EH (cell line): ENCODE measurements at places on chromosomes 11 and 22.

GRCh38 chr11:68670208-68670992 is 13.9 kb upstream of the GAL start:
- DNase-seq, result no peak

- DNase-seq, result no peak
Measured at GRCh38 chr11:36066891-36067290, 123.0 kb downstream of the LDLRAD3 start.

DNA sequence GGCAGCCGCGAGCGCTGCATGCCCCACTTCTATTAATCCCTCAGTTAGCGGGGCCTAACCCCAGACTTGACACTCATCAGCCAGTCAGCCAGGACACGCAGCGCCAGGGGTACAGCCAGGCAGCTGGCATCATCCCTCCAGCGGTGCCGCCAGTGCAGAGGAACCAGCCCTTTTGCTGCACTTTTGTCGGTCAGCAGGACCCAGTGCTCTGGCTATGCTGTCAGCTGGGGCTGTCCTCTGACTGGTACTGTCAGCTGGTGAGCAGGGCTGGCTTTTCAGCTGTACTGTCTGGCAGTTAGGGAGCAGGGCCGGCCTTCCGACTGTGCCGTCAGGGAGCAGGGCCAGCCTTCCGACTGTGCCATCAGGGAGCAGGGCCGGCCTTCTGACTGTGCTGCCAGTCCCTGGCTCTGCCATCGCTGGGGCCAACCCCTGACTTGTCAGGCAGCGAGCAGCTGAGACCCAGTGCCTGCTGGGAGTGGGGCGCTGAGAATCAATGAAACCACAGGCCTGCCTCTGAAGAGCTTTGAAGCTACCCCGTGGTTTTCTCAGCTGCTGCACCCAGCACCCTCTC is 115.4 kb downstream of the KIAA1671 start:
- no peak for DNase-seq

- no peak for DNase-seq
Measured at GRCh38 chr11:2359557-2359956, 17.6 kb upstream of the CD81 start.

- peak; percentile 16 for DNase-seq
Measured at GRCh38 chr22:47059701-47060161, 297.3 kb downstream of the TBC1D22A start.

GRCh38 chr11:17443926-17444690 is 32.5 kb downstream of the ABCC8 start:
- no peak for DNase-seq

GRCh38 chr22:28958611-28959010 is 75.2 kb downstream of the ZNRF3 start:
- DNase-seq, result peak; percentile 12

DNA sequence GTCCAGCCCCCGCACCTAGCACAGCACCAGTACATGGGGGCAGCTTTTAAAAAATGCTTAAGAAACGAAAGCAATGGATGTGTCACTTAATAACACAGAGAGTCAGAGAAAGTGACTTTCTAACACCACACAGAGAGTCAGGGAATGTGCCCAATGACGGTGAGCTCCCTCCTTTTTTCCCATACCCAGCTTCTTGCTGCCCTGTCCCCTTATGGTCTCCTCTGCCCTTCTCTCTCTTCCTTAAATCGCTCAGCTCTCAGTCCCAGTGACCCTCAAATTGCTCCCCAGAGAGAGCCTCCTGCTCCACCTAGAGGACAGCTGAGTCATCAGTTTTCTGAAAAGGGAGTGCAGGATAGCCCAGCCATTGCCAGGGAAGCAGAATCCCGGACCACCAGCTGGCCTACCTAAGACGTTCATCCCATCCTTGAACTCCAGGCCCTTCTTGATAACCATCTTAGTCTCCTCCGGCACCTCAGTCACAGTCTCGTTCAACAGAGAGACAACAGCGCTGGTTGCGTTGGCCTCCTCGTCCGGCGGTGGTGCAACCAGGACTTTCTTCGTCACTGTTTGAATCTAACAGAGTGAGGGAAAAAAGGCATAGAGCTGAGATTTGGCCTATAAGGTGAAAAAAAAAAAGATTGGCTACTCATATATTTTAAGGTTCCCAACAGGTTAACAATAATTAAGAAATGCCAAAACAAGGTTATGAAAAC is 113.5 kb downstream of the SLC1A2 start:
- peak; percentile 61 for DNase-seq

GRCh38 chr11:87030458-87031054 is 7.2 kb upstream of the TMEM135 start:
- DNase-seq, result peak; percentile 6

- DNase-seq, result peak; percentile 48
Measured at GRCh38 chr11:29343465-29344333, 673.1 kb downstream of the KCNA4 start.

GRCh38 chr22:46866591-46866990 is 104.1 kb downstream of the TBC1D22A start:
- DNase-seq, result peak; percentile 94

DNA sequence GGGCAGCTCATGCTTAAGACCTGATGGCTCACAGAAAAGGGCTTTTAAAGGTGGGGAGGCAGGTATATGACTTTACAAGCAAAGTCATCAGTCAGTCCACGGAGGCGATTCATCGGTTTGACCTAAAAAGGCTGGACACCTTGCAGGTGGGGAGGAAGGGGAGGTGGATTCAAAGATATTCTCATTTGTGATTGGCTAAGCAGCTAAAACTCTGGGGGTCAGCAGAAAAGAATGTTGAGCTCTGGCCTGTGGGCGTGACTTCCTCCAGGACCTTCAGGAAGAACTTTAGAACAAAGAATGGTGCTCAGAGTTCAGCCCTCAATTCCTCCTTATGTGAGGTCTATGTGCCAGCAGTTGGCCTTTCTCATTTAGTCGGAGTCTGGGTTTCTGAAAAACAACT is 78.3 kb upstream of the LMO1 start:
- DNase-seq, result no peak

DNA sequence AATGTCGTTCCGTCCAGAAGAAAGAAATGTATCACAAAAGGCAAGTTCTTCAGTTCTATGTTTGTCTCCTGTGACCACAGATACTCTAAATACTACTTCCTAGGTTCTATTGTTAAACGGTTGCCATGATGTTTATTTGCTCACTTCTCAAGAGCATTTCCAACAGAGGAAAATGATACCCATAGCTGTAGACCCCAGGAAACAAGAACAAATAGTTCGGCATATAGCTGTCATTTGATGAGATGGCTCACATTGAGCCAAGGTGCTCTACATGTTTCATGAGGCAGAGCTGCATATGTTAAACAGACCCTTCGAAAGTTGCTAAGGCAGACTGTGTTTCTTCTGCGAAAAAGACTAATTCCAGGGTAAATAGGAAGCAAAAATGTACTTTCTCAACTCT is 15.4 kb upstream of the ANGPTL5 start:
- DNase-seq, result no peak

DNA sequence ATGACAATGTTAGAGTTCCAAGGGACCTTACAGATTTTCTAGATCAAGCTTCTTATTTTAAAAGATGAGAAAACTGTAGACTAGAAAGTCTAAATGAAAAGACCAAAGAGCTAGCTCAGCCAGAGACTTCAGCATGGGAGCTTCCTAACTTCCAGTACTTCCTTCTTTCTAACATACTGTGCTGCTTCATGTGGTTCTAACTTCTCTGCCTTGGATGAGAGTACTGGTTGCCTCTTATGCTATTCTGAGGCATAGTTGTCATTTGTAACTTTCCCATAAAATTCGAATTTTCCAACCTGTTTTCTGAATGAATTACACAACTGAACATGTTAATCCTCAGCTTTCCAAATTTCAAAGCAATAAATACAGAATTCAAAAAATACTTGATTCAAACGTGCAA is 1.8 kb downstream of the MTMR2 start:
- no peak for DNase-seq

GRCh38 chr11:88327061-88327460 is 10.5 kb downstream of the CTSC start:
- no peak for DNase-seq

DNA sequence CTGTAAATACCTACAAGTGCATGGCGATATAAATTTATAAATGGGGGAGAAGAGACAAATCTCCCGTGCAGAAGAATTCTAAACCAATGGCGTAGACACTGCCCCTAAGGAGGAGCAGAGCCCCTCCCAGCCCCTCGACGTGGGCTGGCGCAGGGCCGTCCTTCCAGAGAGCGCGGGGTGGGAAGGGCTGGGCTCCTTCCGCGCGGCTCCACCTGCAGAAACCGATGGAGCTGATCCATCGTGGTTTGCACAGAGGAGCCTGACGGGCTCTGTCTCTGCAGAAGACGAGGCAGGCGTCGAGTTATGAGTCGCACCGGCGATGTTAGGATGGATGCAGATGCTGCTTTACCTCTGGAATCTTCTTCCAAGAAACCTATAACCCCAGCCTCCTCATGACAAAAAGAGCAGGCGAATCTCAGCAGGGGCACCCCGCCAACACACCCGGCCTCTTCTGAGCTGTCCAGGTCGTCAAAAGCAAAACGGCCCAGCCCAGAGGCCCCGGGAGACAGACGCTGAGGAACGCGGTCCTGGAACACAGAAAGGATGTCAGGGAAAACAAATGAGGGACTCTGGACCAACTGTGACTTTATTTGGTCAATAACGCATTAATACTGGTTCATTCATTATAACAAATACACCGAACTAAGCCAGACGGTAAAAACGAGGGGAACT is 11.0 kb upstream of the B4GALNT4 start:
- DNase-seq, result no peak

DNA sequence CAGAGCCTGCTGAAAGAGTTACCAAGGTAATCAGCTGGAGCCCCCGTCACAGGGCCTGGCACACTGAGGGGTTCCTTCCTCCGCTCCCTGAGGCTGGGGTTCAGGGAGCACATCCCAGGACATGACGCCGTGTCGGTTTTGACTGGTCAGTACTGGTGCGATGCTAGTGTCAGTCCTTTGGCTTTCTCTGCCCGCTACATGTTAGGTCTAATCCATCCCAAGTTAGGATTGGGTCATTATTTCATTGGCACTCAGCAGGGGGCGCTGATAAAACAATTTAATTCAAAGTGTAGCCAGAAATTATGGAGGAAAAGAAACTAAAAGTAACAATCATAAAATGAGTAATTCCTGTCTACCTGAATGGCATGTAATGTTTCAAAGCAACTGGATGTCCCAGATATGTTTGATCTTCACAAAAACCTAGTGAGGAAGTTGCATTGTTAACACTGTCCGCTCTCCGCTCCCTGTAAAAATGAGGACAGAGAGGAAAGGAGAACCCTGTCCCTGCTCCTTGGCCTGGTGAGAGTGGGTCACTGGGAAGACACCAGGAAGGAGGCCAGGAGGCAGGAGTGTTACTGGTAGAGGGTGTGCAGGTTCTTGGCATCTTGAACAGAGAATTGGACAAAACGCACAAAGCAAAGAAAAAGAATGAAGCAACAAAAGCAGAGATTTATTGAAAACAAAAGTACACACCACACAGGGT is 27.1 kb downstream of the TSKU start:
- peak; percentile 51 for DNase-seq

- DNase-seq, result peak; percentile 20
Measured at GRCh38 chr22:21726650-21727049, 8.9 kb downstream of the YPEL1 start.

- no peak for DNase-seq
Measured at GRCh38 chr11:68591719-68592118, 92.6 kb upstream of the GAL start.

DNA sequence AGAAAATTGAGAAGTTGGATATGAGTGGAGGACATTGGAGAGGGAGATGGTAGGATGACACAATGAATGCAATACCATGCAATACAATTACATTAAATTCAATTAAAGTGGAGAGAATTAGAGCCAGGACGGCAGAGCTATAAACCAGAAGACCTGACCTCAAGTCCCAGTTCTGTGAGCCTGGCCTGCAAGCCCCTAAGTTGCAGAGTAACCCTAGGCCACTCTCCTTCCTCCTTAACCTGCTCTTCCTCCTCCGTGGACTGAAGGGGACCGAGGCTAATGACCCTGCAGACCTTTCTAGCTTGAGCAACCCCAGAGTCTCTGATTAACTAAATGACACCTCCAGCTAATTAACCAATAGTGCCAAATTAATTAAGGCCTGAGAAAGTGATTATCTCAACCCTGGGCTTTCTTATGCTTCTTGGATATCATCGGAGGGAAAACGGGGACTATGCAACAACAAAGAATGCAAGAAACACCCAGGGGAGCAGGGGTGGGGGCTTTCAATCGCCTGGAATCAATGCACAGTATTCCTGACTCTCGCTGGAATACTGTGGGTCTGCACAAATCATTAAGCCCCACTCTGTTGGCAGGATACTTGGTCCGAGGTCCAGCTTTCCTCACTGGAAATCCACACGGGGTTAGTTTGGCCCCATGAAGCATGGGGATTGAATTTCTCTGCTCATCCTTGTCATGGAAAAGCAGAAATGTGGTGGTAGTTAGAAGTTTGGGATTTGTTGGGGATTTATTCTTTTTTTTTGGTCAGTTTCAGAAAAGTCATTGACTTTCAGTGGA is 548.3 kb downstream of the MN1 start:
- no peak for DNase-seq

DNA sequence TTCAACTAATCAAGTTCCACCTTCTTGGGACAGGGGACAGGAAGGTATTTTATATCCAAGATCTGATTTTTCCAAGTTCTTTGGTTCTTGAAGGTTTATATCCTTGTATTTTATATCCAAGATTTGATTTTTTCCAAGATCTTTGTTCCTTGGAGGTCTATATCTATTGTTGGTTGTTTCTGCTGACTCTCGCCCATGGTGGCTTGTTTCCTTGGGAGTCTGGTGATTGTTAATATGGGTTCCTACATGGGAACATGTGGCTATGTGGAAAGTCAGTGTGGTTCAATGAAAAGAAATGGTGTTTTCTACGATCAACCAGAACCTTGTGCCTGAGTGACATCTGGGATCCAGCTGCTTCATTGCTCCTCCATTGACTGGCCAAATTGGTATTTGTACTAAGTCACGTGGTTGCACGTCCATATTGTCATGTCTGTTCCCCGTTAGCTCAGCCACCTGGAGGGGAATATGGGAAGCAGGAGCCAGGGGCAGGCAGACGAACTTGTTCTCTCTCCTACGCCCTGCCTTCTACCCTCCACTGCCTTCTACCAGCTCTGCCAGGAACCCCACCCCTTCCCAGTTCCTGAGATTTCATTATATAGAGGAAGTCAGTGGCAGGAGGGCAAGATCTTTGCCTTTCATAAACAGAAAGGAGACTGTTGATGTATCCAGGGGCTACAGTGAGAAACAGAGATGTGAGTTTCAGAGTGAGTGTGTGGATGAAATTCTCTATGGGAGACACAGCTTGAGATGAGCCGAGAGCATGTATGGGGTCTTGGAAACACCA is 11.1 kb upstream of the CSF2RB start:
- no peak for DNase-seq

- no peak for DNase-seq
Measured at GRCh38 chr22:29163808-29164207, 41.9 kb upstream of the EMID1 start.

DNA sequence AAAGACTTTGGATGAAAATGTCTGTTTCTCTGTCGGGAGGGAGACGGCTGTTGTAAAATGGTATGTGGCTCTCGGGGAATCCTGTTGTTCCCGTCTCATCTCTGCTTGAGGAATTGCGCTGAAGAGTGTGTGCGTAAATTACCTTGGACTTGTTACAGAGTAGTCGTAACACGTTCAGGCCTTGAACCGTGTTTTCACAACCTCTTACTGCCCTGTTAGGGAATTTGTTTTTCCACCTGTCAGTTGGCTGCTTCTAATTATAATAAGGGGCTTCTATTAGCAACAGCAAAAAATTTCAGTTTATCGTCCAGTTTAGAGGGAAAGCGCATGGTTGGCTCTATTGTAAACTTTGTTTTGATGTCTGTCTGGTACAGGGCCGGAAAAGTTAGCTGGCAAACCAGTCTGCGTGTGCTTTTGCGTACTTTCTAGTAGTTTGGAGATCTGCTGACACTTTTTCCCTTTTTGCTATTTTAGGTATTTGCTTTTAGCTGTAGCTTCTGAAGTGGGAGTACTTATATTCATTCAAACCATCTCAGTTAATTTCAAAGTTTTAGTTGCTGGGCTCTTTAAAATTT is 1.5 kb downstream of the HIPK3 start:
- DNase-seq, result peak; percentile 51
